Stimulated activated CD4-positive, alpha-beta T cell treated with anti-CD3 and anti-CD28 coated beads, Interleukin-4, amount 100 ng/mL, for 4 hours (primary cell): ENCODE measurements at places on chromosomes 2 and 18.

DNA sequence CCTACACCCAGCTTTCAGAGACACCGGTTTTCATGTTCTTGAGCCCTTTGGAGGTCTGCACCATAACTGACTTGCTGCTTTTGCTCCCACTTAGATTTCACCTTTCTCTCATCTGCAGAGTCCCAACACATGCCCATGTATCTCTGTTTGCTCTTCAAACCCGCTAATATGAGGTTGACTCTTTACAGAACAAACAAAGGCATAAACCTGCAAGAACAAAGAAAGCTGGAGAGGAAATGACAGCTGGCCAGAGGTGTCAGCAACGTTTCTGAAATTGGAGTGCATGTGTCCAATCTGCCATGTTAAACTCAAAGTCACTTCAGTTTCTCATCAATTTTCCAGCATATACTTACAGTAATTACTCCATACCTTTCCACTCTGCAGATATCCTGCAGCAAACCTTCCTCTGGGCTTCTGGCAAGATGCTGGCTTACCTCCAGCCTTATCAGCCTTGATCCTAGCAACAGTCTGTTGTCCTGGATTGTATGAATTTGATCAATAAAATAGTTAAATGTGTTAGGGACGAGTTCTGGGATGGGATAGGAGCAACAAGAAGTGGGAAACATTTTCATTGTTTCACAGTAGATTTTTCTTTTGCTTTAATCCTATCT lies 157.4 kb downstream of the FHOD3 start:
- DNase-seq = no peak

DNA sequence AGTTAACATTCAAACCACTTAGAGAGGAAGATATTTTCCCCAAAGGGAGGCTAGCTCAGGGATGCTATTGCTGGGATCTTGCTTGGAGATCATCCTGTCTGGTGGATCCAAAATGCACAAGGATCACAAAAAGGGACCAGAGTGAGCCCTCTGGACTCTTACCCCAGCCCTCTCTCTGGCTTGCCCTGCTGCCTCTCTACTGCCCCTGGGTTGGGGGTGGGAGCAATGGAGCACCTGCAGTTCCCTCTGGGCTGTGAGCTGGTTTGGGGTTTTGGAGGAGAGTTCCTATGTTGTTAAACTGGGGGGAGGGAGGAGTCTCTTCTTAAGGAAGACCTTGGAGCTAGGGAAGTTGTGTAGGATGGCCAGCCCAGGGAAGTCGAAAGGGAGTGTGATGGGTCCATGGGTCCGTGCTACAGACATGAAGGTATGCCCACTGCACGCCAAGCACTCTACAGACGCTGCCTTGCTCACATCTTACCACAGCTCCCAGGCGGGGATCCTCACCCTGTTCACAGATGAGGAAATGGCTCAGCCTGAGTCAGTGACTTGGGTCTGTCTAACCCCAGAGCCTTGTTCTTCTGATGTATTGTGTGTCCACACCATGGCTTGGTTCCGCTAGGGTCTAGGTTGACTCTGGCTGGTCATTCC lies 3.8 kb downstream of the LBH start:
- DNase-seq = peak; percentile 72

DNA sequence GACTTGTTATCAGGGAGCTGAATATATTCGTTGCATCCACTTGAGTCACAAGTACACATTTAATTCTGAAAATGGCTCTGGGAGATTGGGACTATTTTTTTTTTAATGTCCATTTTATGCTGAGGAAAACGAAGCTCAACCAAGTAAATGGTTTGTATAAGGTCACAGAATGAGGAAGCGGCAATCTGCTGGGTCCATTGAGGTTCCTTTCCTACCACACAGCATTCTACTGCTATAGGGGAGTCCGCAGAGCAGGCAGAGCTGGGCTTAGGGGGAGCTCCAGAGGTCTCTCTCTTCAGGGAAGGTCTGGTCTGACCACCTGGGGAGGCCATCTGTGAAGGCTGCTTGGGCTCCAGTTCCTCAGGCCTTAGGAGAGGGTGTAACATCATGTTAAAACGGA lies 77.9 kb downstream of the MCFD2 start:
- no peak for DNase-seq

DNA sequence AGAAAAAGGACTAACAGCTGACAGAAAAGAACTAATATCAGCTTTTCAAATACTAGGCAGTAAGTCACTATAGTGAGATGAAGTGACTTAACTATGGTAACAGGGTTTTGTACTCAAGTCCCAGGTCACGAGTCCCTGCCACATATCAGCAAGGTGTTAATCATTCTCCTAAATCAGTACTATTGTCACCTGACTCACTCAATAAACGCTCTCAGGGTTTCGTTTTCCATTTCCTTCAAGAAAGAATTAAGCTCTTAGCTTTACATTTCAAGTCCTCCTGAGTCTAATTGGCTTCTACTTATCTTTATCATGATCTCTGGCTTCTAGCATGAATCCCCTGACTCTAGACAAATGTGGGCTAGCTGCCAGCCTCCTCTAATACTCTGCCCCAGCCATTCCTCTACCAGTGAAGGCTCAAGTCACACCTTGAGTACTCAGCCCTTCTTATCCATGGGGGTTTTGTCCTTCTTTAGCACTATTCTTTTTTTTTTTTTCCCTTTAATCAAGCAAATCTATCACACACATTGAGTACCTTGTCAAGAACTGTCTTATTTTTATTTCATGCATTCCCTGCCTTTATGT lies 20.0 kb downstream of the BUB1 start:
- no peak for DNase-seq

GRCh38 chr2:127829845-127830246 lies 18.9 kb upstream of the WDR33 start:
- DNase-seq = peak; percentile 55

- DNase-seq = peak; percentile 23
These were observed 63.6 kb downstream of the CLHC1 start for GRCh38 chr2:55168221-55169154.

DNA sequence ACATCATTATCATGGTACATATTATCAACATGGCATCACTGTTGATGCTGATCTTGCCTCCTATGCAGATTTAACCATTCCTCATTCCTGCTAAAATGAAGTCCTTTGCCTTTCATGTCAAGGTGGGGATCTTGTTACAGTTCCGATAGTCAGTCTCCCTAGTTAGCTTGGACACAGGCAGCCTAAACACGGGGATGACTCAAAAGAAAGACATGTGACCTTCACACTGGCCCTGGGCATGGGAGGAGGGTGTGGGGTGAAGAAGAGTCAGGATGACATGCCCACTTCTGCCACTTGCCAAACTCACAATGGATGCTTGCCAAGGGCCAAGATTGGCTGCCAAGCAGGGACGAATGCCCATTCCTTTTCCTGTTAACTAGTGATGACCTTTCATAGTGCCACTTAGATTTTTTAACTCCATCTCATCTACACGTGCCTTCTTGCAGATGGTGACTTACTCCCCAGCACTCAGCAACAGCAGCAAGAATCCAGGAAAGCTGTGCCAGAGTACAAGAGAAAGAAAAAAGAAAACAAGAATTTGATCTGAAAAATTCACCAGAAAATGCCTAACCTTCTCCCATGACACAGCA lies 13.9 kb upstream of the SLC1A4 start:
- DNase-seq = no peak

- DNase-seq = no peak
These were observed 71.3 kb downstream of the SLC25A12 start for GRCh38 chr2:171822525-171823322.

DNA sequence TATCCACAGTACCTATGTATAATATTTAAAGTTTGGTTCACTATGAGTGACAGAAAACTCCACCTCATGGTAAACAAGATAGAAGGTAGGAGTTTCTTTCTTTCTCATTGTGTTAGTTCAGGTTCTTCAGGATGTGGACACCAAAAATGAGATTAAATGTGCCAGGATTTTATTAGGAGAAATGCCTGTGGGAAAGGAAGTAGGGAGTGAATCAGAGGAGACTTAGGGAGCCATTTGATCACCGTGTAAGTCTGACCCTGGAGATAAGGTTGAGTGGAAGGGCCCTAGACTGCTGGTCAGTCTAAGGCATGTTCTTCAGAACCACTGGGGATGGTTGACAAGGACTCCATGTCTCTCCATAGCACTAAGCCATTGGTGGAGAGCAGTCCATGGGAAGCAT lies 8.1 kb downstream of the AOX1 start:
- DNase-seq = no peak

GRCh38 chr2:54966165-54966832 lies 84.0 kb downstream of the RTN4 start:
- DNase-seq = no peak

DNA sequence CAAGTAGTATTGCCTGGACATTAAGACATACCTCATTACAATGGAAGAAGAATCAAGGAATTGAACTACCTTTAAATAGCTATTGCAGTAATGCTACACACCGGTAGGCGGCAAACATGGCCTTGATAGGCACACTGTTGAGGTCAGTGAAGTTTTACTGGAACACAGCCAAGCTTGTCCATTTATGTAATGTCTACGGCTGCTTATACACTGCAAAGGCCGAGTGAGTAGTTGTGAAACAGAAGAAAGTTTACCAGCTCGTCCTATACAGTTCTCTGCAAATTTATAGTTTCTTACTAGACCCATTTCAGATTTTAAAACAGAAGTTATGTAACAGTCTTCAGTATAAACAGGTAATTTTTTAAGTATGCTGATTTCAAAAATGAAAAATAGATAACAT lies 38.8 kb downstream of the PPP4R1 start:
- no peak for DNase-seq

DNA sequence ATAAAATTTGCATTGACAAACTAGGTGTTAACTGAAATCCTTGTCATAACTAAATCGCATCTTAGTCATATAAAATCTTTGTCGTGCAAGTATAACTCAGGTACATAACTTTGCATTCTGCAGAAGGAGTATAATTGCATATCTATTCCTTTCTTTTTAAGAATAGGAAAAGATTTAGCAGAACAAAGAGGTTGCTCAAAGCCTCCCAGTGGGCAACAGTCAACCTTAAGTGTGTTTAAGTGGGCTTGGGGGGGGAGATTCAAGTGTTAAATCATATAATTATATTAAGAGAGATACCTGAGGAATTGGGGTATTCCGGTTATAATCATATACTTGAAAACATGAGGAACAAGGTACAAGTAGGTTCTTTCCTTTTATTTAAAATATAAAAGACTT lies 913.3 kb downstream of the CPS1 start:
- no peak for DNase-seq

GRCh38 chr18:12645751-12646203 lies 12.1 kb downstream of the SPIRE1 start:
- DNase-seq = no peak

DNA sequence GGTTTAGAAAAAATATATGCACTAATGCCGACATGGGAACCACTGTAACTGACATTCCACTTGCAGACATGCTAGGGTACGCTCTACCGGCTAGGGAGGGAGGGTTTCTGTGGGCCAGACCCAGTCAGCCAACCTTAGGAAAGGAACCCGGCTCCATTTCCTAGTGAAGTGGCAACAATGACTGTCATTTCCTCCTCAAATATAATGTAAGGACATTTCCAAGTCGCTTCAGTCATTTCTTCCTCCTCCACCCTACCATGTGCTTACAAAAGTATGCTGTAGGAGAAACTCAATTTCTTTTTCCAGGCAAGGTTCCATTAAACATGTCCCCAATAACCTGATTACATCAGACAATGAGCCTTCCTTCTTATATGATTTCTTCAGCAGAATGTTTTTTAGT lies 64.3 kb upstream of the PSMD14 start:
- no peak for DNase-seq

DNA sequence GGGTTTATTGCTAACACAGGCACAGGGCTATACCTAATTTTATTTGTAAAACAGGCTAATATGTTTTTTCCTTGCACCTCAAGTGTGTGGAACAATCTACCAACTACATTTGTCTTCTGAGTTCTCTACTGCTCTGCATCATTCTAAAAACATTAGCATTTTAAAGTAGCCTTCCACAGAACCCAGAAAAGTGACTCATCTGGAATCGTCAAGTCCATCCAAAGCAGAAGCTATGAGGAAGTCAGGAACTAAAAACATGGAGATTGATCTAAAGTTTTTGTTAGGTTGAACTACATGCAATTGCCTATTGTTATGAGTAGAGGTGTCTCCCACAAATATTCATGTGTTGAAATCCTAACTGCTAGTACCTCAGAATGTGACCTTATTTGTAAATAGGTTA lies 70.9 kb downstream of the SUCLG1 start:
- DNase-seq = no peak

GRCh38 chr2:164937864-164938401 lies 17.4 kb downstream of the SLC38A11 start:
- no peak for DNase-seq

- no peak for DNase-seq
These were observed 284.6 kb downstream of the TXNL1 start for GRCh38 chr18:56353663-56354260.

- DNase-seq = no peak
These were observed 123.7 kb upstream of the SMAD2 start for GRCh38 chr18:48053881-48054816.

DNA sequence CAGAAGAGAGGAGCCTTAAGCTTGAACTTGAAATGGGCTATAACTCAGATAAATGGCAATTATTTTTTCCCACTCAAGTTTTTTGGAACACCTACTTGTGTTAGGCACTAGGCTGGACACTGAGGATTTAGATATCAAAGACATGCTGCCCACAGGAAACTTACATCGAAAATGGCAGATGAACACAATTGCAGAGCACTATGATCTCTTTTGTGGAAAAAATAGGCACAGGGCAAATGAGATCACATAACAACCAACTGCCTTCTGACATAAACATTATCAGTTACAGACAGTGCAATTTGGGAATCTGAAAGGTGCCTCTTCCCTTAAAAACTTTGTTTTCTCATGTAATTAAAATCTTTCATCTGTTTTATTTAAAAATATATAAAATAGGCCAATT lies 3.8 kb upstream of the IRS1 start:
- no peak for DNase-seq

GRCh38 chr18:36872329-36872728 lies 43.4 kb downstream of the KIAA1328 start:
- DNase-seq = no peak

- DNase-seq = no peak
These were observed 1782.1 kb upstream of the CELF4 start for GRCh38 chr18:39347701-39348100.

DNA sequence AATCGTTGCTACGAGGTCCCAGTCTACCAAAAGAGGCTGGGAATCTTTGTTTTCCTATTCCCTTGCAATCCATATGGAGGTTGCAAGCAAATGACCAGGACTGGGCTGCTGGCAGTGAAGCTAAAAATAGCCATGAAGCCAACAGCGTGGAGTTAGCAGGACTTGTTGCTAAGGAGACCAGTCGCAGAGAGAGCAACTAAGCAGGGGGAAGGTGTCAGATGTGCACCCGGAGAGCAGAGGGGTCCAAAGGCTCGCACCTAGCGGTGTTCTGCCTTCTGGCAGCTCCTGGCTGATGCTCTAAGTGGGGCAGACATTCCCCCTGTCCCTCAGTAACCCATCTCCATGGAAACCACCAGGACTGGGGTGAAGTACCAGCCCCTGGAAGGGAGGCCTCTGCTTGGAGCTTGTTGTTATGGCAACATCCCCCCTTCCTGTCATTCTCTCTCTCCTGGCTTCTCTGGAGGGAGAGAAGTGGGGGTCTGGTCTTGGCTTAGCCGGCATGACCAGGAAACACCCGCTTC lies 84.6 kb downstream of the DNMT3A start:
- DNase-seq = no peak
